ENCODE measurements at places on chromosomes 7 and 10. TPM values are rescaled to one million over a fixed set of nuclear protein-coding genes. Genes with fewer than 3 reads are reported as not detected.

DNA sequence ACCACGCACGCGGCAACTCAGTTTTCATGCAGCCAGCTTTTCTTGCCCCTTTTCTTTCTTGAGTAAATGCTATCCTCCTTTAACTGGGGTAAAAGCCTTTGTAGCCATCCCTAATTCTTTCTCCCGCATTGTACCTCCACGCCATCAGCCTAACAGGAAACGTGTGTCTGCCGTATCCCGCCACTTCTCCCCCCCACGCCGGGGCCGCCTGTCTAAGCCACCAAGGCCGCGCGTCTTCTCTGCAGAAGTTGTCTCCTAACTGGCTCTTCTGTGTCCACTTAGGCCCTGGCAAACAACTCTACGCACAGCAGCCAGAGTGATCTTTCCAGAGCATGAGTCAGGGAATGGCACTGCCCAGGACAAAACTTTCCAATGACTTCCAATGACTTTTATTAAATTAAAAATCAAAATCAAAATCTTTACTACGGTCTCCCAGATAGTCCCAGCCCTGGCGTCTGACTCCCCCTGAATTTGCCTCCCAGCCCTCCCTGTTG lies 74.6 kb downstream of the XRCC2 start:
- no peaks in the 10 kb centered on the region for H3K36me3 ChIP-seq
- H3K4me3 ChIP-seq = no peak overlapping the region
- H3K4me1 ChIP-seq = no peaks in the 10 kb centered on the region
- H3K27me3 ChIP-seq = no peaks in the 10 kb centered on the region
- no peak for DNase-seq

DNA sequence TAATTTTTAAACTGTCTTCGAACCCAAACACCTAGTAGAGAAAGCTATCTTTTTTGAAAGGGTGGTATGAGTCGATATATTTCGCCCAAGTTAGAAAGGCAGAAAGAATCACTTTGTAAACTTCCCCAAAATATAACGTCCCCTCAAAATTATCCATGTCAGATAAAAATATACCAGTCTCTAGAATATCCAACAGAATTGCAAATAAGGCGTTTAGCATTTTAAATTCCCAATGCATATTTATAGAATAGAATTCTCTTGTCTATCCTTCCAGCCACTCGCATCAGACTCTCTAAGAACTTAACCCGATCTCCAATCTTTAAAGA lies 2.1 kb downstream of the CTBP2 start:
- H3K4me1 ChIP-seq = peaks cover 44% of the 10 kb centered on the region
- H3K4me3 ChIP-seq = peak overlapping the region; percentile 93
- no peaks in the 10 kb centered on the region for H3K27me3 ChIP-seq
- peak overlapping the region; percentile 94 for H3K27ac ChIP-seq

- no peaks in the 10 kb centered on the region for H3K27me3 ChIP-seq
- peaks cover 14% of the 10 kb centered on the region for H3K4me1 ChIP-seq
- H3K36me3 ChIP-seq = no peaks in the 10 kb centered on the region
- no peak overlapping the region for H3K4me3 ChIP-seq
- H3K27ac ChIP-seq = no peak overlapping the region
Observed at GRCh38 chr10:84353052-84353803, 24.8 kb downstream of the CCSER2 start.

- no peak for DNase-seq
Observed at GRCh38 chr7:19675816-19676215, 33.0 kb downstream of the POLR1F start.

DNA sequence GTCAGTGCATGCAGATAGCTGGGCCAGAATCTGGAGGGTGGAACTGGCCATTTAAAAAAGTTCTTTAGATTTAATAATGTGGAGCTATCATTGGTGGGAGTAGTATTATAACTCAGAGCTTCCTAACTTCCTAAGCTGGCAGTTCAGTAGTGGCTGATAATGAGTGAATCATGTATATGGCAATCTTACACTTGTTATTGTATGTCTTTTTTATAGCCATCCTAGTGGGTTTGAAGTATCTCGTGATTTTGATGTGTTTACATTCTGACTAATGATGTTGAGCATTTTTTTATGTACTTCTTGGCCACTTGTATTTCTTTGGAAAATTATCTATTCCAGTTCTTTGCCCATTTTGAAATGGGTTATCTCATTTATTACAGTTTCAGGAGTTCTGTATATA lies 15.4 kb downstream of the TFAM start:
- H3K36me3 ChIP-seq = peaks cover 6% of the 10 kb centered on the region
- H3K4me1 ChIP-seq = no peaks in the 10 kb centered on the region
- DNase-seq = no peak

- DNase-seq = no peak
- H3K27ac ChIP-seq = no peak overlapping the region
- H3K27me3 ChIP-seq = no peaks in the 10 kb centered on the region
- H3K4me1 ChIP-seq = no peaks in the 10 kb centered on the region
- H3K4me3 ChIP-seq = no peak overlapping the region
Observed at GRCh38 chr7:102273749-102274712, 12.6 kb upstream of the SH2B2 start.

The CYP2C19 gene
- total RNA-seq = not detected

- H3K27ac ChIP-seq = no peak overlapping the region
- H3K36me3 ChIP-seq = no peaks in the 10 kb centered on the region
- H3K4me1 ChIP-seq = no peaks in the 10 kb centered on the region
- no peak for DNase-seq
Observed at GRCh38 chr10:14191407-14191806, 139.3 kb downstream of the FRMD4A start.

DNA sequence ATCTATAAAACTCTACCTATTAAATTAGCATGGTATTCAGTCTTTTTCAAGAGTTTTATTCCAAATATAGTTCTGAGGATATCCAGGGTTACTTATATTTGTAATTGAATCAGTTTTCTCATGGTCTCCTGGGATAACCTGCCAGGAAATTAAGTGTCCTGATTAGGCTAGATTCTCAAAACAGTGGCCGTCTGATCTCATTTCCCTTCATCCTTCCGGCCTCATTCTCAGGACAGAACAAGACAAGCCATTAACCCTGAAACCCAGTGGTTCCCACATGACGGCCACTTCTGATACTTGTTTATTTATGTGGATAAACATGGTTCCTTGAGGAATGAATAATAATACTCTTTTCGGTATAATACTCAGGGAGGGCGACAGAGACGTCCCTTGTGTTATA lies 417.6 kb upstream of the POT1 start:
- no peaks in the 10 kb centered on the region for H3K27me3 ChIP-seq
- no peak for DNase-seq
- no peak overlapping the region for H3K4me3 ChIP-seq
- H3K4me1 ChIP-seq = no peaks in the 10 kb centered on the region
- no peak overlapping the region for H3K27ac ChIP-seq

DNA sequence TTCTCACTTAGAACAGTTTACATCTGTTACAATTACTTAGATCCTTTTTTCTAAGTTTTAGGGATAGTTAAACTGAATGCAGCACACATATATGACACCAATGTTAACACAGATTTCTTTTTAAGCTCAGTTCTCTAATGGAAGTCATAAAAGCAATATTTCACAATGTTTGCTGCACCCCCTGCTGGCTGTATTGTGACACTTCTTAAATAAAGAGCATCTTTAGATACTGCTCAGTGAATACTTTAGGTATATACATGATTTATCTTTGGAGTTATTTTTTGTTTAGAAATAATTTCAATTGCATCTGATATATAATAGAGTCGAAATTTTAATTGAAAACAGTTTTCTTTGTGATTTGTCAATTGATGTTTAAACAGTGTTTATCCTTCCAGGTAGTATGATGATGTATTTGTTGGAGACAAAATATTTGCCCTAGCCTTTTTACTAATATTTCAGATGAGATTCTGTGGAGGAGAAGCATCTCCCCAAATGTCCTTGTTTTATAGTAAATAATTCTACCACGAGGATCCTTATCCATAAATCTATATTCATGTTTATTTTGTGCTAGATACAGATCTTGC lies 174.4 kb downstream of the ST7 start:
- H3K4me1 ChIP-seq = peaks cover 52% of the 10 kb centered on the region
- H3K4me3 ChIP-seq = no peak overlapping the region
- no peaks in the 10 kb centered on the region for H3K27me3 ChIP-seq

The LRRC4 gene
- total RNA-seq = 0.85 TPM

The AGAP6 gene
- 26.9 TPM for total RNA-seq

DNA sequence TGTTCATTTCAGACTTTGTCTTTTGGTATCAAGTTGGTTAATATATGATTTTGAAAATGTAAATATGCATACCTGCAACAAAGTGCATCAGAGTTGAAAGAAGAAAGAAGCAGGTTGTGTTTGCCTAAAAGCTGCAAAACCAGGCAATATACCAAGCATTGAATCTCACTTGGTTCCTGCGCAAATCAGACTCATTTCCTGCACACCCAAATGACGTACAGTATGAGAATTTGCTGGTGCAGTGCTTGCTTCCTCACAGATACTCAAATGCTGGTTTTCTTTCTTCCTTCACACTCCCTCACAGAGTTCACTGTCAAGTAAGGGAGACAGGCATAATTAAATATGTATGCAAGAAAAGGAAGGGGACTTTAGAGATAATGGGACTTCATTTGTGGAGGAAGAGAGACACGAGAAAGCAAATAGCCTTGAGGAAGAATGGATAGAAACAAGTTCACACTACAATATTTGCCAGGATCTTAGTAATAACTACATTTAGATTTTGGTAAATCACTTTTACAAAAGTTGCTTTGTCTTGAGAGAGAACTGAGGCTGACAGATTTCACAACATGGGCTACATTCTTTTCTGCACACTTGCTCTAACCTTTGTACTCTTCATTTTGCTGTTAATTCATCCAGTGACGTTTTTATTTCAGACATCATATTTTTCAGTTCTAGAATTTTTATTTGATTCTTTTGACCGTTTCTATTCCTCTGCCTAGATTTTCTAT lies 56.9 kb upstream of the AOAH start:
- H3K36me3 ChIP-seq = no peaks in the 10 kb centered on the region
- no peak overlapping the region for H3K27ac ChIP-seq
- H3K4me3 ChIP-seq = no peak overlapping the region

GRCh38 chr10:99689461-99689860 lies 30.2 kb downstream of the ENTPD7 start:
- no peaks in the 10 kb centered on the region for H3K27me3 ChIP-seq
- H3K36me3 ChIP-seq = peaks cover 15% of the 10 kb centered on the region
- no peak overlapping the region for H3K27ac ChIP-seq
- no peak overlapping the region for H3K4me3 ChIP-seq
- DNase-seq = no peak

DNA sequence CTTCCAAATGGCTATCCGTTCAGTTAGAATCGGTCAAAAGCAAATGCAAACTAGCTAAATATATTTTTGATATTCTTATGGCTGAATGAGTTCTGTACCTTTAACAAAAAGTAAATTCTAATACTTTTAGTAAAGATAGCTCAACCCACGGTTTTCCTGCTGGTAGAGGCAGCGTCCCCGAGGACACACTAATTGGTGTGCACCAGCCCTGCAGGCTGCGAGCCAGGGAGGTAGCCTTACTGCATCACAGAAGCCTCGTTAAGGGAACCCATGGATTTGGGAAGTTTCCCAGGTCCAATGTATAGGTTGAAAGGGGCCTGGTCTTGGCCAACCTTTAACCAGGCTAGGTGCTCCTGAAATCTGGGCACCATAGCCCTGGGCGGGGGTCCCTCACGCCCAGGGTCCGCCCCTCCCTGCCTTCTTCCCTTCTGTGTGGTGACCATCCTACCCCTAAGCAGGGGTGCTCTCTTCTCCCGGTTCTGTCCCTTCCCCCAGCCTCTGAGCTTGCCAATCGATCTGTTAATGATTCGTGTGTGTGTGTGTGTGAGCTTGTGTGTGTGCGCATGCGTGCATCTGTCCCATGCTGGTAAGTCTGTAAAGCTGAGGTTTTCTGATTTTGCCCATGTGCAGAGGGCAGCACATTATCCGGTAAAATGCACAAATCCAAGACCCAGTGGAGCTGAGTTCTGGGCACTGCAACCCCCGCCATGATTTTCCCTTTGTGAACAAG lies 191.7 kb downstream of the TCERG1L start:
- no peak for DNase-seq
- no peak overlapping the region for H3K27ac ChIP-seq
- H3K4me1 ChIP-seq = no peaks in the 10 kb centered on the region
- H3K27me3 ChIP-seq = no peaks in the 10 kb centered on the region

- H3K27ac ChIP-seq = peak overlapping the region; percentile 72
- peak overlapping the region; percentile 99 for H3K4me3 ChIP-seq
- H3K4me1 ChIP-seq = peaks cover 33% of the 10 kb centered on the region
Observed at GRCh38 chr10:102421757-102422512, 1.3 kb downstream of the FBXL15 start.

GRCh38 chr7:152735443-152736004 lies 24.0 kb upstream of the ACTR3B start:
- H3K4me3 ChIP-seq = no peak overlapping the region
- no peaks in the 10 kb centered on the region for H3K27me3 ChIP-seq
- H3K4me1 ChIP-seq = no peaks in the 10 kb centered on the region
- H3K36me3 ChIP-seq = no peaks in the 10 kb centered on the region
- H3K27ac ChIP-seq = no peak overlapping the region

DNA sequence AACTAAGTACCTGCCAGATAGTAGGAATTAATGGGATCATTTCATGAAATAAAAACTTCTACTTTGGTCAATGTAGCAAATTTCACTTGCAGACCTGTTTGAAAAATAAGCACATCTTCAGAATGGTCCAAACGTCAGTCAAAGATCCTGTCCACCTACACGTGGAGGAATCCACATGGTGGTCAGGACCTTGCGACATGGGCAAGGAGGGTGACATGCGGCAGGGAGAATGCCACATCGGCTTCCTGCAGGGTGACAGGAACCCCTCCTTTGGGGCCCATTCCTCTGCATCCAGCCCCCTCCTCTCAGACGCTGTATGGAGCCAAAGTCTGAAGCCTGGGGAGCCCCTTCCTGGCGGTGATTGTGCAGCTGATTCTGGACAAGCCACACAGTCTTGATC lies 95.5 kb upstream of the MGMT start:
- H3K4me1 ChIP-seq = no peaks in the 10 kb centered on the region
- H3K4me3 ChIP-seq = no peak overlapping the region
- no peak for DNase-seq
- H3K36me3 ChIP-seq = no peaks in the 10 kb centered on the region
- H3K27me3 ChIP-seq = no peaks in the 10 kb centered on the region

The PLAU gene
- 100 TPM for total RNA-seq

- H3K27ac ChIP-seq = no peak overlapping the region
- H3K36me3 ChIP-seq = no peaks in the 10 kb centered on the region
- no peak for DNase-seq
- H3K27me3 ChIP-seq = no peaks in the 10 kb centered on the region
- no peak overlapping the region for H3K4me3 ChIP-seq
- H3K4me1 ChIP-seq = peaks cover 6% of the 10 kb centered on the region
Observed at GRCh38 chr10:11225935-11226334, 208.3 kb downstream of the CELF2 start.

- no peaks in the 10 kb centered on the region for H3K36me3 ChIP-seq
- H3K27ac ChIP-seq = no peak overlapping the region
- no peak overlapping the region for H3K4me3 ChIP-seq
- peaks cover 10% of the 10 kb centered on the region for H3K4me1 ChIP-seq
Observed at GRCh38 chr7:116687801-116688201, 15.8 kb downstream of the MET start.
